ENCODE measurements at places on chromosomes 12 and 14. TPM values are rescaled to one million over a fixed set of nuclear protein-coding genes. Genes with fewer than 3 reads are reported as not detected.

The HSPB8 gene
- not detected for total RNA-seq

The LRFN5 gene
- not detected for total RNA-seq

The ASIC1 gene
- 27.9 TPM for total RNA-seq

The PSMC1 gene
- total RNA-seq, result 83.5 TPM

The SELPLG gene
- total RNA-seq, result 144 TPM

- H3K27me3 ChIP-seq, result peaks cover 2% of the 10 kb centered on the region
- no peaks in the 10 kb centered on the region for H3K4me1 ChIP-seq
- DNase-seq, result no peak
- no peak overlapping the region for H3K27ac ChIP-seq
- no peaks in the 10 kb centered on the region for H3K36me3 ChIP-seq
- no peak overlapping the region for H3K4me3 ChIP-seq
Observed at GRCh38 chr14:101175731-101176534, 272.4 kb upstream of the RTL1 start.

- no peak for DNase-seq
- no peak overlapping the region for H3K27ac ChIP-seq
- peaks cover 64% of the 10 kb centered on the region for H3K4me1 ChIP-seq
Observed at GRCh38 chr12:65204886-65205525, 35.6 kb downstream of the LEMD3 start.

GRCh38 chr14:39877577-39878190 lies 445.5 kb upstream of the FBXO33 start:
- H3K27me3 ChIP-seq, result no peaks in the 10 kb centered on the region
- no peak overlapping the region for H3K27ac ChIP-seq
- no peaks in the 10 kb centered on the region for H3K36me3 ChIP-seq
- no peak overlapping the region for H3K4me3 ChIP-seq

DNA sequence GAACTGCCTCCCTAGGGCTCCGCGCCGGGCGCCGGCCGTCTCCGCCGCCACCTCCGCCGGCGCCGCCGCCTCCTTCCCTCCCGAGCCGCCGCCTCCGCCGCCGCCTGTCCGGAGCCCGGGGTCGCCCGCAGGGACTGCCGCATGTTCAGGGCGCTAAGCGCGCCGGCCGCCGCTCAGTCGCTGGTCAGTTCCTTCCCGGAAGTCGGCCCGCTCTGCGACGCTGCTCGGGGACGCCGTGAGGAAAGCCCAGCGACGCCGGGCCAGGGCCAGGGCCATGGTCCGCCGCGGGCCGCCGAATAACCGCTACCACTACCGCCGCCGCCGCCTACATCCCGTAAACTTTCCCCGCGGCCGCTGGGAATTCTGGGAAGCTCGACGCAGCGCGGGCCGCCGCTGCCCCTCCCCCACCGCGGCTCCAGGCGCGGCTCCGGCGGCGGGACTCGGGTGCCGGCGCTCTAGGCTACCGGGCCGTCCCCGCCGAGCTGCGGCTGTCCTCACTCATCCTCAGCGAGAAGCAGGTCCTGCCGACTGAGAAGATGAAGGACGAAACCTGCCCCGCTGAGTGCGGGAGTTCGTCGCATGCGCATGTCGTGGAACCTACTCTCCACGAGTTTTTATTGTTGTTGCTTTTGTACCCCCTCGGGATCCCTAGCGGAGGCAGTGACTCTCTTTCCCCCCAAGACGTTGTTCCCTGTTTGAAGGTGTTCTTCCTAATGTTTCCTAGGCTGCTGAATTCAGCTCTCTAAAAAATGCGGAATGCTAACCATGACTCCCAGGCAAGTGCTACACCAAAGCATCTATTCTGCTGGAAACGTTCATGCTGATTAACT lies at the start of gene SAV1:
TSS of gene SAV1 (minus strand) at position 311 of the 830 bp plus-strand sequence. CDS start 339 bp downstream, outside the sequence.
- H3K27ac ChIP-seq, result peak within 1 kb of the TSS; percentile 21
- no peaks in the 10 kb centered on the region for H3K36me3 ChIP-seq
- H3K4me1 ChIP-seq, result peaks cover 12% of the 10 kb centered on the region
- peaks cover 2% of the 10 kb centered on the region for H3K27me3 ChIP-seq
